KBM-7 (cell line): ENCODE measurements at places on chromosomes 2 and 18.

- DNase-seq, result no peak
These were observed 457.2 kb upstream of the SLC39A10 start for GRCh38 chr2:195199864-195200263.

- no peak for DNase-seq
These were observed 116.2 kb downstream of the EML6 start for GRCh38 chr2:54839461-54840255.

- no peak for DNase-seq
These were observed 50.1 kb upstream of the SPTBN1 start for GRCh38 chr2:54406031-54406430.

- DNase-seq, result no peak
These were observed 217.6 kb upstream of the FOSL2 start for GRCh38 chr2:28175028-28175427.

DNA sequence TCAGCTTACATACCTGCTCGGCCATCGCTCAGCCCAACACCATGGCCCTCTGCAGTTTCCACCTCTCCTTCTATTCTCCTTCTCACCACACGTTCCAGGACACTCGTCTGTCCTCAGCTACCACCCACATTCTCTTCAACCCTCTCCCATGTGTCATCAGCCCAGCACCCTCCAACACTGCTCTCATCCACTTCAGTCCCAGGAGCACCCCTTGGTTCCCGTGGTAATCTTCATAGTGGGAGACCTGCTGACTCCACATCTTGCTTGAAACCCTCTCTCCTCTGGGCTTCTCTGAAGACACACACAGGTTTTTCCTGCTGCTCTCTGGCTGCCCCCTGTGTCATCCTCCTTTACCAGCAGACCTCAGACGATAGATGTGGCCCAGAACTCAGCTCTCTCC lies 228.7 kb downstream of the GBX2 start:
- DNase-seq, result no peak

DNA sequence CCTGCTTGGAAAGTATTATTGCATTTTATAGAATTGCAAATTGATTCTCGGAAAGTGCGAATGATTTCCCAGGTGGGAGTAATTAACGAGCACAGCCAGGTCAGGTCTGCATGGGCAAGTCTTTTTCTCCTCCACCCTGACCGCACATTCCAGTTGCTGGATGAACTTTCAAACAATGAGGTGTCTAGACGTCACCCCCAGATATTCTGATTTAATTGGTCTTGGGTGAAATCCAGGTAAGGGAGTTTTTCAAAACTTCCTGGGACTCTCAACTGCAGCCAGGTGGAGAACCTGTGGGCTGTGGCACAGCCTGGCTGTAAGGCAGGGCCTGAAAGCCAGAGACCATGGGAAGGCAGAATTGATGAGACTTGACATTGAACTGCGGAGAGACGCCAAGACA lies 15.9 kb upstream of the RNF152 start:
- DNase-seq, result no peak

- no peak for DNase-seq
These were observed 23.5 kb downstream of the MAL start for GRCh38 chr2:95048825-95049682.

DNA sequence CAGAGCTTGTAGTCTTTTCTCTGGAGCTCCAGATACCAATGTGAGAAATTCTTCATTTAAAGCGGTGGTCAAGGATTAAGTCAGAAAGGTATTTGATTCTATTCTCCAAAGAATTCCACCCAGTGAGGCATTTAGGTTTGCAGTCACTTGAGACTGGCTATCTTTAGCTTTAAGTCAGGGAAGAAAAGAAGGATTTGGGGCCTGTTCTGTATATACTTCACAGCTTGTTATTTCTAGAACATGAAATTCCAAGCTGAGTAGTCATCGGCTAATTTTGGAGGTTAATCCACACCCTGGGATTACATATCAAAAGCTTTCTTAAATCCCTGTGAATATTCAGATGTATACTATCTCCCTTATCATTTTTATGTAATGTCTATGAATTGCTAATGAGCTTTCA lies 39.4 kb downstream of the MYOM1 start:
- no peak for DNase-seq

DNA sequence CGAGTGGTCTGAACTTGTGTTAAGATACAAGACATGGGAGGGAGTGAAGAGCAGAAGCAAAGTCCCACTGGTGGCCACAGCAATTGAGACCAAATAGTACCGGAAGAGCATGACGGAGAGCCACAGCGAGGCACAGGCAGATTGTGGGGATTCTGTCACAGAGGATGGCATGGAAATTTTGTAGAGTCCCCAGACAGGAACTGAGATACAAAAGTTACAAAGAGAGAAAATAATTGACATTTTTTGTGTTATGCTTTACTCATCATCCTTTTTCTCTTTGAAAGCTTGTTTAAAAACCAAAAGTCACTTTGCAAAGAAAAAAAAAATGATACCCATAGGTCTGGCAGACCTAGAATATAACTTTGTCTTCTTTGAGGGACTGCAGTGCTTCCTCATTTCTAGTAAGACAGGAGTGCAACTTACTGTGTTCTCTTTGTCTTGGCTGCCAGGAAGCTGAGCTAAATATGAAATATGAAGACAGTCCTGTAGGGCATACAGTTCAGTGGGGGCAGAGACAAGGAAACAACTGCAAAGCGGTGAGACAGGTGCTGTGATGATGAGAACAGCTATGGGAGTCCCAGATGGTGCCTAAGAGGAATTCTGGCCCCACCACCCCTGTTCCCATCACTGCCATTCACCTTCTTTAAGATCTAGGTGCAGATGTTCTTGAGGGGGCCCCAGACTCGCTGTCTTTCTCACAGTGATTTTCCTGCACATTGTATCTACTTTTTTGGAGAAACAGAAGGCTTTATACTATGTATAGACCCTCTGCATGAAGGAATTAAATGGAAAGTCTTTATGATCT lies 5.2 kb downstream of the ARHGAP25 start:
- peak; percentile 64 for DNase-seq

DNA sequence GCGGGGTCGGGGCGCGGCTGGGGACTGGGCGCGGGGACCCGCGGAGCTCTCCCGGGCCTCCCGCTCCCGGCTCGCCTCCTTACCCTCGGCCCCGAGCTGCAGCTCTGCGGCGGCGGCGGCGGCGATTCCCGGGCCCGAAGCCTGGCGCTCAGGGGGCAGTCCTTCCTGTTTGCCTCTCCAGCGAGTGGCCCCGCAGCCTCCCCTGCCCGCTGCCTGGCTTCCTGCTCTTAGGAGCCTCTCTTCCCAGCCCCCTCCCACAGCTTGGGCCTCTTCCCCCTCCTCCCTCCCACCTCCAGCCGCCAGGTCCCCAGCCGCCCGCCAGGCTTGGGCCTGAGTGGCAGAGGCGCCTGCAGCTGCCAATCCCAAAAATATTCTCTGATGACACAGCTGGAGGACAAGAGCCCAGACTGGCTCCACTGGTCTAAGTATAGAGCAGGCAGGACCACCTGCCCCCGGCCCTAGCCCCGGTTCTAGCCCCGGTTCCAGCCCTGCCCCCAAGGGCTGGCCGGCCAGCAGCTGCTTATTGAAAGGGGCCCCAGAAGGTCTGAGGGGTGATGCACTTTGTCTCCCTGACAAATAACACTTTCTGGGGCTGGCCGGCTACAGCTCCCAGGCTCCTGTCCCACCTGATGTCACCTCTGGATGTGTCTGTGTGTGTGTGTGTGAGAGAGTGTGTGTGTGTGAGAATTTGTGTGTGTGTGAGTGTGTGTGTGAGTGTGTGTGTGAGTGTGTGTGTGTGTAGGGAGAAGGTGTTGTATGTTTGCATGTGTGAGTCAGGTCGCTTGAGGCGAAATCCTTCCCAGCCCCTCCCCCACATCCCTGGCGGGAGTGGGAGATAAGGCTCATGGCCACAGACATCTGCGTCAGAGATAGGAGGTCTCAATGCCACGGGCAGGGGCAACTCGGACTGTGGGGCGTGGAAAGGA lies at the start of gene OBSL1:
TSS of gene OBSL1 (minus strand) at position 229 of the 926 bp plus-strand sequence. CDS start 307 bp downstream, outside the sequence.
- DNase-seq, result peak; percentile 75

- DNase-seq, result no peak
These were observed 265.7 kb downstream of the CCDC85A start for GRCh38 chr2:56449449-56449860.

- DNase-seq, result no peak
These were observed 70.3 kb upstream of the DOCK10 start for GRCh38 chr2:225112362-225113126.

DNA sequence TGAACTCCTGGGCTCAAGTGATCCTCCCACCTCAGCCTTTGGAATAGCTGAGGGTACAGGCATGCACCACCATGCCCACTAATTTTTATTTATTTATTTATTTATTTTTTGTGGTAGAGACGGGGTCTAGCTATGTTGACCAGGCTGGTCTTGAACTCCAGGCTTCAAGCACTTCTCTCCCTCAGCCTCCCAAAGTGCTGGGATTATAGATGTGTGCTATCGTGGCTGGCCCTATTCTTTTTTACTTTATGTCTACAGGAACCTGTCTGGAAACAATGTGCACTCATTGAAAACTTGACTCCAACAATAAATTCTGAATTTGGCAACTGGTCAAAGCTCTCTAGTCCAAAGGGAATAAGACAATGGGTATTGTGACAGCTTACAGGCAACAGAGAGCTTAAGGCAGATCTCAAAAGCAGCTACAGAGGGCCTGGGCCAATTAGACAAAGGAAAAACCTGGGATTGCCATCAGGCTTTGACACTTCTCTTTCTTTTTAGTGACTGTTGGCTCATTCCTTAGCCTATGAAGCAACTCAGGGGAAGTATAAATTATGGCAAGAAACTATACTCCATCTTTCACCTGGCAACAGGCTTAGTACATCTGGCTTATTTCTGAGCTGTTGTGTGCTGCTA lies 55.1 kb upstream of the RAPGEF4 start:
- no peak for DNase-seq

DNA sequence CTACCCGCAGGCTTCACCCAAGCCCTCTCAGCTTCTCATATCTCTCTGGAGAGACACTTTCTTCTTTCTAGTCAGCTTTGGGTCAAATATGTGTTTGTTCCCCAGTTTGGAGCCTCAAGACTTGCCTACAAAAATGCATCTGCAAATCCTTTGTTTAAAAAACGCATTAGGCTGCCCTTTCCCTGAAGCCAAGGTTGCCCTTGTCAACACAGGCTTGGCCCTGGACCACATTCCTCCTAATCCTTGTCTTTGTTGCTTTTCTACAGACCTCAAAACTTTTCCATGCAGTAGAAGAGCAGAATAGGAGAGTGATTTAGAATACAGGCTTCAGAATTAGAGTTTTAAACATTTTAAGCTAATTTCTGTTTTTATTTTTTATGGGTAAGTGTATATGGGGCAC lies 307.8 kb downstream of the NAPG start:
- no peak for DNase-seq
